ENCODE measurements at places on chromosomes 12 and 14. TPM values are rescaled to one million over a fixed set of nuclear protein-coding genes. Genes with fewer than 3 reads are reported as not detected.

- peak; percentile 75 for DNase-seq
These were observed 380.1 kb upstream of the KITLG start for GRCh38 chr12:88960213-88960878.

- DNase-seq, result peak; percentile 45
These were observed 18.1 kb downstream of the EGLN3 start for GRCh38 chr14:33932576-33933345.

PZP gene
- total RNA-seq, result not detected

TAS2R10 gene
- 0.50 TPM for total RNA-seq
